ENCODE measurements at places on chromosomes 11 and 22.

DNA sequence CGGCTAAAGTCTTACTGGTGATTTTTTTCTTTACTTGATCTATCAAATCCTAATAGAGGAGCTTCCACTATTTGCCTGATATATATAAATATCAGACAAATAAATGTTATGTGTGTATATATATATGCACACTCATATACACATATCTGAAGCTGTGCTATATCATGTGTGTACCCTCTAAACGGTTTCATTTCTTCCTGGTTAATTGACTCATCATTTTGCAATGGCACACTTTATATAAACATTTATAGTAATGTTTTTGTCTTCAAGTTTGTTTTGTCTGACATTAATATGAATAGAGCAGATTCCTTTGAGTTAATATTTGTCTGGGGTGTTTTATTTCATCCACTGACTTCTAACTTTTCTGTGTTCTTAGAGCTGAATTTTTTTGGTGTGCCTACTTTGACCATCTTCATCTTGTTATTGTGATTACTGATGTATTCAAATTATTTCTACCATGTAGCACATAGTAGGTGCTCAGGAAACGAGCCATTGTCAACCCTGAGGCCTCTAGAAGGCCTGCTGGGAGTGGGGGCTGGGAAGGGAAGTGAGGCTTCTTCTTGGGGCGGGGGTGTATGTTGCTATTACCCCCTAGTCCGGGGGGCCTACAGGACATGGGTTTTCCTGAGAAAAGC, 82.6 kb downstream of the LRRC32 start:
- no peak for DNase-seq

DNA sequence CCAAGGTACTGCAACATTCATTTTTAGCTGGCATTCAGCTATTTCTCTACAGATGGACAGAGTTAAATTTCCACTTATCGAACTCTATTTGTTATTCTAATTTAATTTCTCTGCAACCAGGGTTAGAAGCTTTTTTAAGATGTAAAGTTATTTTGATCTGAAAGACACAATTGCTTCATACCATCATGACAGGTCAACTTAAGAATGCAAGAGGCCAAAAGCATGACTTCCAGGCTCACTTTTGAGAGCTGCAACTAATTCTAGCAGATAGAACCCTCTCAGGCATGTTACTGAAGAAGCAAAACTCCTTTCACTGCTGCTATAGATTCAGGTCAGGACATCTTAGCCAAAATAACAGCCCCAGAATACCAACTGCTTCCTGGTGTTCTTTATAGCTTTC, 86.5 kb upstream of the GALNT18 start:
- DNase-seq = no peak

- no peak for DNase-seq
These were observed 9.7 kb upstream of the IL10RA start for GRCh38 chr11:117976445-117976844.

DNA sequence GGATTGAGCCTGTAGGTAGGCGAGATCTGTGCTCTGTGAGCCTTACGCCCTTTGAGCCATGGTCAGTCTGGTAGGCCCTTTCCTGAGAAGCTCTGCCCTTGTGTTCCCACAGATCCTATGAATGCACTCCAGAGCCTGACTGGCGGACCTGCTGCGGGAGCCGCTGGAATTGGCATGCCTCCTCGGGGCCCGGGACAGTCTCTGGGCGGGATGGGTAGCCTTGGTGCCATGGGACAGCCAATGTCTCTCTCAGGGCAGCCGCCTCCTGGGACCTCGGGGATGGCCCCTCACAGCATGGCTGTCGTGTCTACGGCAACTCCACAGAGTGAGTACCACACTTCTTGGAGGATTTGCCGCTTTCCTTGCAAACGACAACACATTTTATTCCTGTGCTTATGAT, 47.4 kb downstream of the MED15 start:
- no peak for DNase-seq

GRCh38 chr11:61075891-61076290, 26.4 kb upstream of the CD5 start:
- DNase-seq = no peak

DNA sequence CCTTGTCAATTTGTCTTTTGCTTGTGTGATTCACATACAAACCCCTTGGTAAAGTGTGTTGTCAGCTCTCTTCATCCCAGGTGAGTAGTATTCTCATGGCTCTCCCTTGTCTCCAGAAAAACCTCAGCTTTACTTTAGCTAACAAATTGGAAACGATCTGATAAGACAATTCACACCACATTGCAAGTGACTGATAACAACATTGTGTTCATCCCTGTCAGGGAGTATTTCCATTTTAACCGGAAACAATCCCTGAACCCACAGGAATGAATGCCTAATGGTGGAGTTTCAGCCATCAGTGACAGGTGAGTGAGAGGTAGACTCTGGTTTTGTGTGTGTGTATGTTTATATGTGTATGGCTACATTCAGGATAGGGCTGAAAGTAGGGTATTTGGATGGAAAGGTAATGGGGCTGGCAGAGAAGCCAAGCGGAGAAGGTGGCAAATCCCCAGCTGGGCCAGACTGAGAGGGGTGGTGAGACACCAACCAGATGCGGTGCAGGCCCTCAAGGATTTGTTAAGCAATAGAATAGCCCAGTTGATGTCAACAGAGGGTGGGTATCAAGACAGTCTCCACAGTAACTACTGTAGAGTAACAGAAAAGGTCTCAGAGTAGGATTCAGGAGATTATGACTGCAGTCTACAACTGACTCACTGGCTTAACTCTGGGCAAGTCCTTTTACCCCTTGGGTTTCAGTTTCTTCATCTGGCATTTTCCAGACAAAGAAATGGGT, 7.6 kb downstream of the LRRC51 start:
- no peak for DNase-seq
